WTC11 (cell line): ENCODE measurements at places on chromosomes 1 and 21. TPM values are rescaled to one million over a fixed set of nuclear protein-coding genes. Genes with fewer than 3 reads are reported as not detected.

DNA sequence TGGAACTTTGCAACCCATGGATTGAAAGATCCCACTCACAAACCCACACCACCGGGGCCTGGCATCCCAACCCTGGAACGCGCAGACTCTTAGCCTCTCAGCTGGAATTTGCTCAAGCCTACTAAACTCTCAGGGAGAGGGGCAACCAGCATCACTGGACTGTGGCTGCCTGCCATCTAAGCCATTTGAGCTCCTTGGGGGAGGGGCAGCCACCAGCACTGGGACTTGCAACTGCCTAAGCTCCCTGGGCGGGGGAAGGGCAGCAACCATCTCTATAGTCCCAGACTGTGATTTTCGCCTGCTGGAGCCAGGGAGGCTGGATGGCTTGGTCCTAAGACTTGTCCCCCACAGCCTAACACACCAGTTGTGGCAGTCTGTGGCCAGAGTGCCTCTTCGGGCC is 122.3 kb downstream of the SNX7 start:
- H3K4me3 ChIP-seq: no peak overlapping the region
- peak; percentile 62 for DNase-seq
- H3K36me3 ChIP-seq: peaks cover 24% of the 10 kb centered on the region
- peaks cover 12% of the 10 kb centered on the region for H3K4me1 ChIP-seq

- no peaks in the 10 kb centered on the region for H3K36me3 ChIP-seq
- H3K4me3 ChIP-seq: no peak overlapping the region
- peaks cover 72% of the 10 kb centered on the region for H3K4me1 ChIP-seq
These were observed 23.2 kb downstream of the MYBPH start for GRCh38 chr1:203152158-203153034.

GRCh38 chr1:156554971-156555370 is 17.4 kb downstream of the IQGAP3 start:
- no peak overlapping the region for H3K27ac ChIP-seq
- no peak for DNase-seq
- H3K27me3 ChIP-seq: no peaks in the 10 kb centered on the region
- H3K4me3 ChIP-seq: no peak overlapping the region
- no peaks in the 10 kb centered on the region for H3K4me1 ChIP-seq

- no peak overlapping the region for H3K4me3 ChIP-seq
- DNase-seq: no peak
- peaks cover 14% of the 10 kb centered on the region; the same call in 1 of the 2 replicates for H3K4me1 ChIP-seq
These were observed 163.8 kb downstream of the EIF4G3 start for GRCh38 chr1:21012937-21013336.

Gene INTS11
- total RNA-seq: 144 to 170 TPM (median 160 TPM) in 3 replicates

Gene TNFRSF4
- total RNA-seq: 0.18 to 0.33 TPM in 2 of 3 replicates, not detected in the other

DNA sequence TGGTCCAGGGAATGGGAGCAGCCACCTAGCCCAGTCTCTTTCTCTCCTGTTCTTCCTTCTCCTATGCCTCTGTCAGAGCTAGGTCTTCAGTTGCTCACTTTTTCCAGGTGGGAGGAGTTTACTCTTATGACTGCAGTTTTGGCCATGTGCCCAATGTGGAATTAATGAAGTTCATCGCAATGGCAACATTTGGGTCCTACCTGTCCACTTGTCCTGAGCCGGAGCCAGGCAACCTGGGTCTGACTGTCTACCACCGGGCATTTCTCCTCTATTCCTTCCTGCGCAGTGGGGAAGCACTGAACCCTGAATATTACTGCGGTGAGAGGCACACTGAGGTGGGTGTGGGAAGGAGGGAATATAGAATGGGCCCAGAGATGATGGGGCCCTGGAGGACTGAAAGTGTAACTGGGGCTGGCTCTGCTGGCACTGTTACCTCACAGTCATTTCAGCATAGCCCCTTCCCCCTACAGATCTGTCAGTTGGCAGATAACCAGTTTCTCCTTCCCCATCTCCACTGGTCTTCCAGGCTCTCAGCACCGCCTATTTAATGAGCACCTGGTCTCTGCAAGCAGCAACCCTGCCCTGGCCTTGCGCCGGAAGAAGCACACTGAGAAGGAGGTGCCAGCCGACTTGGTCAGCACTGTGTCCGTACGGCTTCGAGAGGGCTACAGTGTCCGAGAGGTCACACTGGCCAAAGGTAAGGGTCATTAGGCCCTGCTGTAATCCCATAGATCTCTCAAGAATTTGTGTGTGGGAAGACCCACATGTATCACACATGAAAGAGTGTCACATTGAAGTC is 30.1 kb downstream of the SZT2 start:
- no peak overlapping the region for H3K27ac ChIP-seq
- no peaks in the 10 kb centered on the region for H3K27me3 ChIP-seq
- peaks cover 9% of the 10 kb centered on the region for H3K4me1 ChIP-seq
- H3K36me3 ChIP-seq: peaks cover 15% of the 10 kb centered on the region
- no peak for DNase-seq
- no peak overlapping the region for H3K4me3 ChIP-seq

DNA sequence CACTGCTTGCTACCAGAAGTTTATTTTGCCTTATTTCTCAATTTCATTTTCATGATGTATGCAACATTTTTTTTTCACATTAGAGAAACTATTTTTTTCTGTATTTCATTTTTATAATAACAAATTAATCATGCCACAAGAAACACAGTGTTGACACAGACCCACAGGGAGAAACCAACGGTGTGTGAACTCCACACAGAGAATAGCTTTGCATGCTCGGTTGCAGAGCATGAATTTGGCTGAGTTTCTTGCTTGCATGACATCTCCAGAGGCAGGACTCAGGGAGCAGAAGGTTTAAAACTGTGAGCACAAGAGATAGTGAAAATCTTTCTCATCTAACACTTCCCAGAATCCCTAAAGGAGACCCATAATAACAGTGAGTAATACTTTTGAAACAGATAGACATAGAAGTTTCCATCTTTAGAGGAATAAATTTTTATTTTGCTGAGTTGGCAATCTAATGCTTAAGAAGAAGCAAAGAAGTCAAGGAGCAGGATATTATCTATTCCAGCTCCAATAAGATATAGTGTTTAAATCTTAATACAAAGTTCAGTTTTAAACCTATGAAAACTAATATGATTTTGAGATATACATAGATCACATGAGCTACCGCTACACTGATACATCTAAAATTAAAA is 890.9 kb downstream of the MRPL39 start:
- no peak for DNase-seq
- H3K4me1 ChIP-seq: no peaks in the 10 kb centered on the region
- no peak overlapping the region for H3K4me3 ChIP-seq
- H3K36me3 ChIP-seq: peaks cover 15% of the 10 kb centered on the region
- no peak overlapping the region for H3K27ac ChIP-seq
- H3K27me3 ChIP-seq: no peaks in the 10 kb centered on the region

Gene OR2T11
- not detected in 3 replicates for total RNA-seq

Gene VSIG8
- total RNA-seq: not detected in 3 replicates

GRCh38 chr1:66112744-66113400 is 320.2 kb downstream of the PDE4B start:
- no peak overlapping the region for H3K4me3 ChIP-seq
- no peaks in the 10 kb centered on the region for H3K36me3 ChIP-seq
- H3K4me1 ChIP-seq: 0 out of 2 replicates have a peak, but pooled peaks cover 3% of the 10 kb centered on the region

DNA sequence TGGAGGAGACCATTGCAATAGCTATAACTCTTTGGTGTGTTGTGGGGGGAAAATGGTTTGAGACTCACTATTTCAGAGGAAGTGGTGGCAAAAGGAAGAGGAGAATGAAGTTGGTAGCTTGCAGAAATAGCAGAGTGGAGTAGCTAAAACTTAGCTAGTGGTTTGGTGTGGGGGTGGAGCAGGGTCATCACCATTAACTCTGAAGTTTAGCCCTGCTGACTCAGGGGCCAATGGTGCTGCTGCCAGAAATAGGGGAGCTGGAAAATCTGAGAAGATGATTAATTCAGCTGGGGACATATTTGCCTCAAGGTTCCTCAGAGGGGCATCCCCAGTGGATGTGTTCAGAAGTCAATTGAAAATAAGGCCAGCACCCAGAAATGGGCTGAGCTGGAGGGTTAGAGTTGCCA is 65.4 kb downstream of the RUNX1 start:
- H3K4me1 ChIP-seq: peaks cover 10% of the 10 kb centered on the region
- DNase-seq: no peak
- no peak overlapping the region for H3K27ac ChIP-seq
- H3K4me3 ChIP-seq: no peak overlapping the region
- H3K27me3 ChIP-seq: peaks cover 10% of the 10 kb centered on the region

Gene ALX3
- total RNA-seq: 0.09 to 0.15 TPM in 2 of 3 replicates, not detected in the other

GRCh38 chr1:171116676-171117075 is 26.0 kb downstream of the FMO3 start:
- DNase-seq: no peak
- H3K27ac ChIP-seq: no peak overlapping the region
- peaks cover 16% of the 10 kb centered on the region for H3K4me1 ChIP-seq
- no peaks in the 10 kb centered on the region for H3K36me3 ChIP-seq

DNA sequence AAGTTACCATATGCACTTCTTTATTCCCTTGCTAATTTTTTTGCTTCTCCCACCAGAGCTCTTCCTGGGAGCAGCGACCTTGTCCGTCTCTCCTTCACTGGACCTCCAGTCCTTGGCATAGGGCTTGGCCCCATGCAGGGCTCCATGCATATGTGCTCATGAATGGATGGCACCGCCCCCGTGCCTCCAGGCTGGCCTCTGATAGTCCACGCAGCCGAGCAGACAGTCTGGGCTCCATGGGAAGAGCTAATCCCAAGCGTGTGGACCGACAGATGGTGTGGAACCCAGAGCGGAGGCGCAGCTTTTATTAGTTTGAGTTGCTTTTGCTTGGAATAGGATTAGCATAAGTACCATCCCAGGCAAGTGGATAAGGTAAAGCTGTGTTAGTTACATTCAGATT is 41.8 kb downstream of the CDCP2 start:
- H3K27me3 ChIP-seq: no peaks in the 10 kb centered on the region
- no peak for DNase-seq
- H3K36me3 ChIP-seq: no peaks in the 10 kb centered on the region
- no peak overlapping the region for H3K27ac ChIP-seq
- 0 out of 2 replicates have a peak, but pooled peaks cover 2% of the 10 kb centered on the region for H3K4me1 ChIP-seq

DNA sequence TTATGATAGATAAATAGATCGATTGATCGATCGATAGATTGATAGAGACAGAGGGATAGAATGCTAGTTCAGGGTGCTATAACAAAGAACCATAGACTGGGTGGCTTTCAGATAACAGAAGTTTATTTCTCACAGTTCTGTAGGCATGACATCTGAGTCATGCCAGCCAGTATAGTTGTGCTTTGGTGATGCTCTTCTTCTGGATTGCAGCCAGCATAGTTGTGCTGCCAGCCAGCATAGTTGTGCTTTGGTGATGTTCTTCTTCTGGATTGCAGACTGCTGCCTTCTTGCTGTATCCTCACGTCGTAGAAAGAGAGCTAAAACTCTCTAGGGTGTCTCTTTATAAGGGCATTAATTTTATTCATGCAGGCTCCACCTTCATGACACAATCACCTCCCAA is 860.8 kb downstream of the BRINP3 start:
- H3K27me3 ChIP-seq: peaks cover 2% of the 10 kb centered on the region; the same call in 1 of the 2 replicates
- no peak for DNase-seq
- H3K36me3 ChIP-seq: no peaks in the 10 kb centered on the region
- no peak overlapping the region for H3K27ac ChIP-seq

DNA sequence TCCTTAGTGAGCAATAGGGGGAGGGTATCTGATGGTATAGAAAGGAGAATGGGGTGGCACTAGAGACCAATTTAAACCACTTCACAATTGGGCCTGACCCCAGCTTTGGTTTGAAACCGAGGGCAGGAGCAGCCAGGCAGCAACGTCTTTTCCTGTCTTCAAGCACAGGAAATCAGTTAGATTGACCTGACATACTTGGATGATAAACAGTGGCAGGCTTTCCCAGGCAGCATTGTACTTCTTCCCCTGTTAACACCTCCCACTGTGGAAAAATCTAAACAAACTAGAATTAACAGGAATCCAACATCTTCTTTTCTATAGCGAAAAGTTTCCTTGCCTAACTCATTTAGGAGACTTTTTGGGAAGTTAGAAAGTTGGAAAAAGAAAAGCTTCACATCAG is 40.6 kb downstream of the SELL start:
- no peak overlapping the region for H3K4me3 ChIP-seq
- H3K27ac ChIP-seq: no peak overlapping the region
- peaks cover 52% of the 10 kb centered on the region for H3K27me3 ChIP-seq
- H3K36me3 ChIP-seq: no peaks in the 10 kb centered on the region

Gene PYHIN1
- total RNA-seq: 0.11 TPM in 1 of 3 replicates, not detected in the others

DNA sequence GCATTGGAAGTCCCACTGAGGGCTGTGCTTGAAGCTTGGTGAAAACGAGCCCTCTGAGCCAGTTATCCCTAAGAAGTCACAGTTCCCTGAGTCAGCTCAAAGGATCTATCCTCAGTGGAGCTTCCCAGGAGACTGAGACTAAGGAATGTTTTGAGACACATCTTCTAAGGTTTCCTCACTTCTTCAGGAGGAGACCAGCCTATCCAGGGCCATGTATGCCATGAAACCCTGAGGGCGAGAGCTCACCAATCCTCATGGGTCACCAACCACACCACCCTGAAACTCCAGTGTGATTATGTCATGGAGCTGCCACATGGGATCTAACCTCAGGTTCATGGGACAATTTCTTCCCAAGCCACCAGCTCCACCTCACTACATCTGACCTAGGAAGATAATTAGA is 7.6 kb upstream of the TIE1 start:
- no peak for DNase-seq
- no peaks in the 10 kb centered on the region for H3K27me3 ChIP-seq
- peak overlapping the region; percentile 82; the same call in 1 of the 2 replicates for H3K27ac ChIP-seq
- no peak overlapping the region for H3K4me3 ChIP-seq
- H3K36me3 ChIP-seq: no peaks in the 10 kb centered on the region

Gene ACKR1
- total RNA-seq: 0.18 to 0.63 TPM (median 0.34 TPM) in 3 replicates

Gene GNG4
- 38.3 to 40.9 TPM (median 40.8 TPM) in 3 replicates for total RNA-seq
